ENCODE measurements at places on chromosomes 4 and X. TPM values are rescaled to one million over a fixed set of nuclear protein-coding genes. Genes with fewer than 3 reads are reported as not detected.
A peak's percentile ranks its signal among the peaks of the same experiment; 100 is the strongest.

The L1CAM gene
- 1.7 TPM for total RNA-seq

DNA sequence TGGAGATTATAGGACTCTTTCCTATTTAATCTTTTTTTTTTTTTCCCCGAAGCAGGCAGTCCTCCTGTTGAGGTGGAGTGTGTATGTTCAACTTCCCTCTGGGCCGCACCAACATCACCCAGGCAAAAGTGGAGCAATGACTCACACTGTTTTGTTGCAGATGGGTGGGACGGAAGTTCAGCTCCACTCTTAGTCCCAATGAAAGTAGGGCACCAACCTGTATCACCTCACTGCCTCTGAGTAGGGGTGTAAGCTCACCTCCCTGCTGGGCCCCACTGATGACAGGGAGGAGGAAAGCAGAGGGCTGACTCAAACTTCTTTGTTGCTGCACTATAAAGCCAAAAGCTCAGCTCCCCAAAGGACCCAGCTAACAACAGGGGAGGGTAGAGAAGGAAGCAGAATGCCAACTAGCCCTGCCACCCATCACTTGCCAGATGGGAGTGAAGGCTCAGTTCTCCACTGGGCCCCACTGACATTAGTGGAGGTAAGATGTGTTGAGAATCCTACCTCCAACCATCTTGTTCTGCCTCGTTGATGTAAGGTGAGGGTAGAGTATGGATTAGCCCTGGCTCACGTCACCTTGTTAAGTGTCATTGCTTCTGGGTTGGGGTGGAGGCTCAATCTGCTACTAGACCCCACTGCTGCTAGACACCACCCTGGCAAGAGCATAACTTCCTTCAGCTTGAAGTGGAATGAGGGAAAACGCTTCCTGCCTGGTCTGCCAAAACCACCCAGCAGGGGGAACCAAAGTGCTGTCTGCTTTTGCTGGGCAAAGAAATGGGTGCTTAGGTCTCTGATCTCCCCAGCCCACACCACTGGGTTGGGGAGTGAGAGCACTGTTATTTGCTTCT lies 14.1 kb downstream of the RPS6KA3 start:
- DNase-seq, result peak; percentile 49

DNA sequence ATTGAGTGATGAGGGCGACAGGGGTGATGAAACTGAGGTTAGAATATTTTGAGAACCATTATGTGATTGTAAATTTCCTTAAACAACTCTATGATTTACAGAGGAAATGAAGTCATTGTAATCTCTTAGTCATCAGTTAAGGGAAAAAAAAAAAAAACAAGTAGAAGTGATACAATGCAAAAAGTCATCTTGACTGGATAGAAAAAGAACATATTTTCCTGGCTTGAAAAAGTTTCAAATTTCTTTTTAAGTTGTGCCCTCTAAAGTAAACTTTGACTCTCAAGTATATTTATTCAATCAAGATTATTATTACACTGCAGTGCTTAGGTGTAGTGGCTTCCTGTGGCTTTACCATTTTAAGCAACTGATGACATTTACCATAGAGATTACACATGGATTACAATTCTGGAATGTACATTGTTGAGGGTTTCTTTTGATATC lies 40.6 kb downstream of the GABRB1 start:
- DNase-seq, result no peak

DNA sequence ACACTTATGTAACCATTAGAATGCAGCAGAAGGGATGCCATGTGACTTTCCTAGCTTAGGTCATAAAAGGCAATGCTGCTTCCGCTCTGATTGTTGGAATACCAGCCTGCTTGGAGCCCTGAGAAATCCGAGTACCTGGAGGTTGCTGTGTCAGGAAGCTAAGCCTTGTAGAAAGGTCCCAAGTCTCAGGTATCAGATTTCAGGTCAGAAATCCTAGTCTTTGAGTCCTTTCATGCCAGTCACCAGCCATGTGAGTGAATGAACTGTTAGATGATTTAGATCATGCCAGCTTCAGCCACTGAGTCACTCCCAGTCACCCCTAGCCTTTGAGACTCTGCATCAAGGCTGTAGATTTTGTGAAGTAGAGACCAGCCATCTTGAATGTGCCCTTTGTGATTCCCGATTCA lies 23.5 kb downstream of the RAP1GDS1 start:
- DNase-seq, result no peak

DNA sequence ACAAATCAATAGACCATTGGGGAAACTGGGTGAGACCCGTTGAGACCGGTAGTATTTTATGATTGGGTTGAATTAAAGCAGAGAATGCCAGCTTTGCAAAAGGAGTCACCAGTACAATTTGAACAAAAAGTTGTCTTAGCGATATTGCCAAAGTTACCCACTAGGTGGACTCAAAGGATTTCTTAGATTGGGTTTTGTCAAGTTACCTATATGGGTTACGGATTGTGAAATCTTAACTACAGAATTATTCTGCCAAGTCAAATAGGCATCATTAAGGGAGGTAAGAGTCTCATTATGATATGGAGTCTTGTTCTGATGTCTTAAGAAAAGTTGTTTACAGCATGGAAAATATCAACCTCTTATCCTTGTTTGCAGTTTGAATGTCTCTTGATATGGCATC lies 15.0 kb upstream of the CT47A1 start:
- DNase-seq, result no peak

DNA sequence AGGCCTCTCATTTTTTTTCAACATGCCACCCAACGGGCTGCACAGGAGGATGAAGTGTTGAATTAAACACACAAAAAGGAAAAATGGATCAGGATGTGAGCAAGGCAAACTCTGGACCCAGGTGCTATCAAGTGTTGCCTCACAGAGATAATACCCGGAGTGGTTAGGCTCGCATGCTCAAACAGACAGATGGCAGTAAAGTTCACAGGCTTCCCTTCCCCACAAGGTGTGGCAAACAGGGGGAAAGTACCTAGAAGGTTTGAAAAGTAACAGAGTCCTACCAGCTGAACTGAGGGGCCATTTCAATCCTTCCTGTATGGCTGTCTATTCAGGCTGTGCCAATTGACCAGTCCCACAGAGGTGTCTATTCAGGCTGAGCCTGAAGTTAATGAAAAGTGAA lies 123.9 kb upstream of the GC start:
- no peak for DNase-seq

DNA sequence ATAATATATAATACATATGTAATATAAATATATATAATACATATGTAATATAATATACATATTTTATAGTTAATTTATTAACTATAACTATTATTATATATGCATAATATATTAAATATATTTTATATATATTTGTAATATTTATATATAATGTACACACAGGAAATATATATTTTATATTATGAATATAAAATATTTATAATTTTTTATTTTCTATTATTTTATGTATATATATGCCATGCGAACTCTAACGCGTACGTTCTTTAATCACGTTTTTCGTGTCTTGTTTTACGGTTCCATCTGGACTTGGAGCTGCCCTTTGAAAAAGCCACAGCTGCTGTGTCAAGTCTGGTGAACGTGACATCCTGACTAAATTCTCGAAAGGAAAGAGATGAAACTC lies 332.1 kb downstream of the ASMT start:
- DNase-seq, result no peak

DNA sequence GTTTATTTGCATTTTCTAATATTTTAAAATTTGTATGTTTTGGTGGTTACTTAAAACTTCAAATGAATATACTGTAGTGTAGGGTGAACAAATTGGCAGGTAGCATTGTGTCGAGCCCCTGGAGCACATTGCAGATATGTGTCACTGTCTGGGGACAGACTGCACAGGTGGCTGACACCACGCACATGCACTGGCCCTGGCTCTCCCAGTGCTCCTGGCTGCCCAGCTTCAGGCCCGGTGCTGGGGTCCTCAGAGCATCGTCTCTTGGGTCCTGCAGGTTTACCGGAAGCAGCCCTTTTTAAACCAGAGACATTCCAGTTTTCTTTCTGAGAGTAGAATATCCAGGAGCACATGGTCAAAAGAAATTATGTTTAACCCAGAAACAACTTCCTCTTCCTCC lies 15.6 kb downstream of the BST1 start:
- no peak for DNase-seq

Measured in activated T-helper 1 cell treated with anti-CD3 and anti-CD28 coated beads, Interleukin-12 subunit alpha, Interleukin-12 subunit beta, Interleukin-2, Interleukin-4 antibody, amounts not matched to agents 30 ng/mL and 10 ng/mL and 1 ng/mL, durations not matched to agents 14 hours and 24 hours and 36 hours (primary cell).